Kidney (tissue), 22 donors: ENCODE measurements at places on chromosomes 16 and 17.

GRCh38 chr17:8745586-8746500 lies 1.2 kb upstream of the CCDC42 start:
- DNase-seq: peak; percentile 88

GRCh38 chr16:68085259-68086071 lies at the start of gene NFATC3:
Gene NFATC3, plus strand, starts transcription at chr16:68085370. Its CDS starts 312 bp downstream, at chr16:68085682.
- DNase-seq: peak; percentile 56

DNA sequence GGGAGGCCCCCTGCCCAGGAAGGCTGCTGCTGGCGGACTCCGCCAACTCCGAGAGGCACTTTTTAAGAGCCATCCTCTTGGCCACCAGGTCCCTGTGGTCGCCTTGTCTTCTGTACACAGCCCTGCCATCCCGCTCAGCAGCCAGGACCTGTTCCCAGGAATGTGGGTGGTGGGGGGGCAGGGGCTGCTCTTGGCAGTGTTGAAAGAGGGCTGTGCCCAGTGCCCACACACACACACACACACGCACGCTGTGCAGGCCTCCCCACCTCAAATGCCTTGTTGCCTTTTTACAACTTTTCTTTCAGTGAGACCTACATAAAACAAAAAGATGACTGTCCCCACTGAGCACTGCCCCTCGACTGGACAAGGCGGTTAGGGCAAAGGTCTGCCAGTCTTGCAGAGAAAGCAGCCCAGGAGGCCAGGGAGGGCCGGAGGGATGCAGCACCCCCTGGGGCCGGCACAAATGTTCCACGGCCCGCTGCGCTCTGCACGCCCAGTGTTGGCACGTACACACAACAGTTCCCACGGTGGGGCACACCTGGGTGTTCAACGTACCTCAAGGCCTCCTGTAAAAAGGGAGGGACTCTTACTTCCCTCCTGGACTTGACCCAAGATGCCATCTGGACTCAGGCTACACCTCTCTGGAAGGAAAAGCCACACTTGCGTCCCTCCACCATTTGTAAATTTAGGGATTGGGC lies 18.5 kb upstream of the PITPNA start:
- DNase-seq: peak; percentile 84

- no peak for DNase-seq
Measured at GRCh38 chr16:86878236-86879080, 300.1 kb downstream of the FOXL1 start.

GRCh38 chr16:58516768-58517107 lies 1.4 kb downstream of the SETD6 start:
- no peak for DNase-seq
